ENCODE measurements at places on chromosomes 2 and 18.

DNA sequence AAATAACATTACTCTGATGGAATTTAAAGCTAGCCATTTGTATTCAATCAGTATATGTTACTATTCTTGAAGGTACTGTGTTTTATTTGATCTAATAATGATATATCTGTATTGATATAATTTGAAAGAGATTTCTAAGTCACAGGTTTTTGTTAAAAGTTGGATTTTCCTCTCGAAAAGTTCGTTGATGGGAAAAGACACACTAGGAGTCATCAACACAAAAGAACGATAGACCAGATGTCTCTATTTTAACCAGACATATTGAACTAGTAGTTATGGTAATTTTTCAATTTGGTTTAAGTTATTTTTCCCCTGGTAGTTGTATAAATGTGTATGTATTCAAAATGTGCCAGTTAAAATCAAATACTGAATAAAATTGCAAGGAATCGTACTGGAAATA lies 2.5 kb downstream of the ASXL3 start:
- DNase-seq = no peak

GRCh38 chr2:100832885-100833284 lies 12.9 kb downstream of the NPAS2 start:
- DNase-seq = no peak

DNA sequence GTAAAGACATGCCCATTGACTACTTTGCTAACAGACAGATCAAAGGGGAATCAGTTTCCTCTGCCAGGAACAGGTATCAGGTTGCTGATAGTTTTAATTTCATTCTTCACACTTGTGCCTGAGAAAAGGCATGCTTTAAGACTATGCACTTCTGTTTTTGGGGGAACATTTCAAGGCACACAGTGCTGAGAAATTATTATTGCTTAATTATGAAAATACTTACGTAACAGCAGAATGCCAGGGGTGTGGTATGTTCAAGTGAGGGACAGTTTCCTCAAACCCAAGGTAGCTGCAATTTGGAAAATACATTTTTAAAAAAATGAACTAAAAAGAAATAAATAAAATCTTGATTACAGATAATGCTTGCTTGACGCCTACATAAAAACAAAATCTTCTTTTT lies 1746.1 kb upstream of the PIK3C3 start:
- DNase-seq = no peak

GRCh38 chr2:150491943-150492342 lies 4.5 kb upstream of the RND3 start:
- no peak for DNase-seq

DNA sequence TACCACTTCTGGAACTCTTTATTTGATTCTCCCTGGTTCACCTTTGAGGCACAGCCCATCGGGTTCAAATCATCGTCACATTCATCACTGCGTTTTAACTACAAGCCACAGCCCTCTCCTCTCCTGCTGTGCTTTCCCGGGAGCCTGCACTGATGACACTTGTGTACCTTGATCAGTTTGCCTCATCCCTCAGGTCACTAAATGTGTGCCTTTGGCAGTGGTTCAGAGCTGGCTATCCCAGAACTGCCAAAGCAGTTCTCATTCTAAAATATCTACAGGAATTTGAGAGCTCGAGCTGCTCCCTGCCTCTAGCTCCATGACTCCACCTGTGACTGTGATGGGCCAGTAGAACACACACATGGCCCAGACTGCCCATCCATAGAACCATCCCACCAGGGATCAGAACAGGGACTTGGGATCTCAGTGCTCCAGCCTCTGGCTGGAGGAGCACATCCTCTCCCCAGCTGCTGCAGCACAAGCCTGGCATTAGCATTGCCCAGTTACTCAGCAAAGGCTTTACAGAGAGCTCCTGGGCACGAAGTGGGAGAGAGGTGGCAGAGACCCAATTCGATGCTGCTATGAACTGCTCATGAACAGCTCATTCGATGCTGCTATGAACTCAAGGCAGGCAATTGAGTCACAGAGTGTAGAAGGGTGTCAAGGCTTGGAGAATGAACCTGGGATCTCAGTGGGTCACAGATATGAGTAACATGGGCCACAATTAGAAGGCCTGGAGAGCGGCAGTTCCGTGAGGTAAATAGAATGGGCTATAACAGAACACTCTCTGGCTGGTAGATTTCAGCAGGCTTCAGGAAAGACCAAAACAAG lies 41.9 kb downstream of the EVA1A start:
- DNase-seq = no peak

DNA sequence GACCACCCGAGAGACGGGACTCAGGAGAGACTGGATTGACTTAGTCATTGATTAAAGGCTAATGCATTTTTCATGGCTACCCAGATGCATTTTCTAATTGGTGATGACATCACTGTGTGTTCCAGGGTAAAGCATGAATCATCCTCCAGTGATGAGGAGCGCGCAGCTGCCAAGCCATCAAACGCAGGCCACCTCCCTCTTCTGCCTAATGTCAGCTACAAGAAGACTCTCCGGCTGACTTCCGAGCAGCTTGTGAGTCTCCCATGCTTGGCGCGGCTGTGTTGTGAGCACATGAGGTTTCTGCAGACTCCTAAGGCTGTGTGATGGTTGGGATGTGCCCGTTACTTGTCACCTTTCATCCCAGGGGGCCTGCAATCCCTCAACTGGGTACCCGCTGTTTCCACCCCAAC lies 56.4 kb downstream of the LPIN1 start:
- DNase-seq = no peak

DNA sequence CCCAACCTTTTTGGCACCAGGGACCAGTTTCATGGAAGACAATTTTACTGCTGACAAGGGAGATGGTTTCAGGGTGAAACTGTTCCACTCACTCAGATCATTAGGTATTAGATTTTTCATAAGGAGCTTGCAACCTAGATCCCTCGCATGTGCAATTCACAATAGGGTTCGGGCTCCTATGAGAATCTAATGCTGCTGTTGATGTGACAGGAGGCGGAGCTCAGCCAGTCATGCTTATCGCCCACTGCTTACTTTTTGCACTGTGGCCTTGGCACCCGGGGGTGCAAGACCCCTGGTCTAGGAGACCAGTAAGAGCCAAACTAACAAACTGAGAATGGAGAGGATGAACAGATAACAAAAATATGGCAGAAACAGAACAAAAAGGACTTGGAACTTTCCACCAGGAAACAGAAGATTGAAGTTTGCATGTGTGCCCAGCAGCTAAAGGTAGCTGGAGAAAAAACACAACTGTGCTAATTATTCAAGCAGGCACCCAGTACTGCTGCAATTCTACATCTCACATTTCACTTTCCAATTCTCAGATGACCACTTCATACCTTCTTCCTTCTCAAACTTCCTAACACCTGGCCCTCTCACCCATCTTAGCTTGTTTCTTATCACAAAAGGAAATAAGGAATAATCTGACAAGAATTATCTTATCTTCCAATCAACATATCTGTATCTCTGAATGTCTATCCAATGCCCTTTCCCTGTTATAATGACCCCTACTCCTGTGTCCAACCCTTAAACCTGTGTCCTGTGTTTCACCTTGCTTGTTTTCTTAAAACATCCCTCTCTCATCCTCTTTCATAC lies 24.8 kb downstream of the SP3 start:
- DNase-seq = no peak

DNA sequence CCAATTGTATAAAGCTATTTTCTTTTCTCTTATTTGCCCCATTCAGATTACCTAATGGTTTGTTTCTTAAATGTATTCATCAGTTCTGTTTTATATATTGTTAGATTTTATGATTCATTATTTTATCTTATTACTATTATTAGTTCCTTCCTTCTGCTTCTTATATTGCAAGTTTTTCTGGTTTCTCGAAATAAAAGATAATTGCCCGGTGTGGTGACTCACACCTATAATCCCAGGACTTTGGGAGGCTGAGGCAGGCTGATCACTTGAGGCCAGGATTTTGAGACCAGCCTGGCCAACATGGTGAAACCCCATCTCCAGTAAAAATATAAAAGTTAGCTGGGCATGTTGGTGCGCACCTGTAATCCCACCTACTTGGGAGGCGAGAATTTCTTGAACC lies 37.8 kb downstream of the ANTXR1 start:
- DNase-seq = no peak

DNA sequence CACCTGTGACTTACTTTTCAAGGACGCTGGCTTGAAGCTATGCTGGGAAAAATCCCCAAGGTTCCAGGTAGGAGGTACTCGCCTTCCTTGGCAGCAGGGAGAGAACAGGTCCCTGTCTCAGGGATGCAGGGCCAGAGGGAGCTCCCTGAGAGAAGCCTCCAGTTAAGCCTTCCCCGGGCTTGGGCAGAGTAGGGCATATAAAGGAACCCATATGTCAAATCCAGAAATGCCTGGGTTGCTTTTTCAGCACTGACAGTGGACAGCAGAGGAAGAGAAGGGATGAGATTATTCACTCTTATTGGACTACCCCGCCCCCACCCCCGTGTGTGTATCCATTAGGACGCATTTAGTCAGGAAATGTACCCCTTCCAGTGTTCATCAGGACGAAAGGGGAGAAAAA lies 89.3 kb upstream of the TEX51 start:
- no peak for DNase-seq

DNA sequence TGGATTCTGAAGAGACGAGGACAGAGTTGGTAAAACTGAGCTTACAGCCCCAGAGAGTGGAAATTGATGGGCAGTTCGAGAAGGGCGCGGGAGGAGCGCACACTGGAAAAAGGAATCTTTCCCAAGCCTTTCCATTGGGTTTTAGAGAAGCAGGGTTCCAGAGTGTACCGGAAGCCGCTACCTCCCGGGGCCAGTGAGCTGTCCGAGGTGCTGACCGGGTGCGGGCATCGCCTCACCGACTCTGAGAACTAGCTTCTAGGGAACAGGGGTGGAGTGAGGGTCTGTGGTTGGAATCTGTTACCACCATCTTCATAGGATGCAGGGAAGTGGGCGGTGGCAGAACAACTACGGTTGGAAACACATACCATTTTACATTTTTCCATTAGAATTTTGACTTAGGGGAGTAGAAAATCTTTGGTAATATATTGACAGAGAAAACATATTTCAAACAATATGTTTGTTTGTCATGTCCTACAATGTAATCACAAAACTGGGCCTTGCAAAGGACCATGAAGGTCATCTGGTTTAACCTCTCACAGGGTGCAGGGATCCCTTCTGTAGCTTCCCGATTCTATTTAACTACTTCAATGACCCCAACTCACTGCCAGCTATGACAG lies 724 bp downstream of the NMS start:
- DNase-seq = no peak

GRCh38 chr2:189899101-189899500 lies 114.9 kb downstream of the PMS1 start:
- DNase-seq = no peak

- DNase-seq = no peak
Measured at GRCh38 chr2:61640406-61640805, 102.2 kb upstream of the XPO1 start.

GRCh38 chr18:59416818-59417217 lies 57.8 kb upstream of the LMAN1 start:
- DNase-seq = no peak

DNA sequence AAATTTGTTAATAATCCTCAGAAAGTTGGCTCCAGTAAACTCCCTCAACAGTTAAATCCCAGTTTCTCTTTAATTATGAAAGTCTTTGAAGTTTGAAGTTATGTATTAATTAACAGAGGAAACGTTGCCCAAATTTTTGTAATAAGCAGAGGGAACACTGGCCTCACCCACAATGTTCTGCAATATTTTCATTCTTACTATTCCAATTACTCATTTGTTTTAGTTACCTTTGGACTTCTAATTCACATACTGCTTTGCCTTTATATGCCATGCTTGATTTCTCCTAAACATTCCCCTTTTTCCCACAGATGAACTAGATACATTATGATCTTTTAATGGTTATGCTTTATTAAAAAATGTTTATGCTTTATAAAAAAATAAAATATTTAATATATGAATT lies 61.3 kb downstream of the RELCH start:
- no peak for DNase-seq

DNA sequence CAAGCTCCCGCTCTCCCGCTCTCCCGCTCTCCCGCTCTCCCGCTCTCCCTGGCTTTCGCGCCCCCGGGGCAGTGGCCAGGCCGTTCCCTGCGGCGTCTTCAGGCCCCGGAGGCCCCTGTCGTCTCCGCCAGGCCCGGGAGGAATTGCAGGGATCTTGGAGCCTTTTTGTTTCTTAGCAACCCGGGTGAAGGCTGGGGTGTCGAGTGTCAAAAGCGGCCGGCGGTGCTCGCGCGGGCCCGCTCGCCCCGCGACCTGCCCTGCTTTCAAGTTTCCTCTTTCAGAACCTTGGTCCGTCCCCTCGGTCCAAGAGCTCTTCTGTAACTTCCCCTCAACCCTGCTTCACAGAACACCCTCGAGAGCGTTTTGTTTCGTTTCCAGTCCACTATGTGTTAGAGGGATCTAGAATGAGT lies 1.4 kb downstream of the RNF138 start:
- DNase-seq = peak; percentile 61

DNA sequence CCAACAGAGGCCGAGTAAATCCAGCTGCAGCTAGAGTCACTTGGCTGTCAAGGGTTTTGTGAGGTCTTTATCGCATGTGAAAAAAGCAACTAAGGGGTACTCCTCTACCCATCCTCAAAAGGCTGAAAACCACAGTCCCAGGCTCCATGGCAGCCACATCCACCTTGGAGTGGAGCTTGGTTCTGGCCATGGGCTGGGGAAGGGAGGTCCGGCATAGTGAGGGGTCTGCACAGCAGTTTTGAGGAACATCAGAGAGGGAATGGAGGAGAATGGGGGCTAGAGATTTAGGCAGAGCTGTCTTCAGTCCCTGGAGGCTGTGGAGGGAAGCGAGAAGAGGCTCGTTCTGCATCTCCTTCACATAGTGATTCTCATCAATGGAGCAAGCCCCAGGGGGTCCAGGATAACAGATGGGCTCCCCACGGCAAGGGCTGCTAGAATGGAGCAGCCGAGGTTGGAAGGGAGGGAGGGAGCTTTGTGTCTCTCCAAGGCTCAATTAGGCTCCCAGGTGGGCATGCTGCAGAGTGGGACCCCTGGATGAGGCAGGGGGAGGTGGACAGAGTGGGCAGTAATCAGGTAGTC lies 21.0 kb downstream of the MROH2A start:
- no peak for DNase-seq

- DNase-seq = no peak
Measured at GRCh38 chr2:112658301-112658700, 12.6 kb downstream of the SLC20A1 start.

DNA sequence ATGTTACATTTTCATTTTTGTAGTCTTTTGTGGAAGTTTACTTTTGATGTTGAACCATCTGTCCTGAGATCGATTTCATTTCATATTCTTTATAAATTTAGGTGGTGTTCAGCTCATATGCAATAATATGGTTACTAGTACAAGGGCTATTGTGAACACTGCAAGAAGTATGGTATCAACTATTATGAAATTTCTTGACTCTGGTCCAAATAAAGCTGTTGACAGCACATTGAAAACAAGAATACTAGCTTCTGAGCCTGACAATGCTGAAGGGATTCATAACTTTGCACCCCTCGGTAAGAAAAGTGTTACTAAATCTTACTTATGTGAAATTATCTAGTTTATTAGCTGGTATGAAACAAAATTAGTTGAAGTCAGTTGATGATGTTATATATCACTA lies 124.9 kb upstream of the TTC27 start:
- DNase-seq = no peak

GRCh38 chr2:218540015-218540414 lies 28.1 kb downstream of the USP37 start:
- DNase-seq = no peak
